ENCODE measurements at places on chromosomes 5 and 9.

DNA sequence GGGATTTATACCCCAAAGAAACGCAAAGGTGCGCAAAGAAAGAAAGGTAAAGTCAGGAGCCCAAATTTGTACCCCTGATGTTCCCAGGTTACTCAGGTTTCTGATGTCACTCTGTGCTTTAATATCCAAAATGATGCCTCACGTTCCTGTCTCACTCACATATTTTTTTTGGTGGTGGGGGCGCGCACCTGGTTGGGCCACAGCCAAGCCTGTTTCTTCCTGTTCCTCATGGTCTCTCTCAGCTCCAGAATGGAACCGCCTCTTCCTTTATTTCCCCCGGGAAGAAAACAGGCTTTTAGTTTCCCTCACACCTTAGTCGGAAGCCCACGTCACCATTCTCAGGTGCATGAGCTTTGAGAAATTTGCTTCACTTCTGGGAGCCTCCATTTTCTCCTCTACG is 118.3 kb upstream of the BOD1 start:
- DNase-seq: no peak

GRCh38 chr5:175275097-175275496 is 168.9 kb downstream of the DRD1 start:
- no peak for DNase-seq

DNA sequence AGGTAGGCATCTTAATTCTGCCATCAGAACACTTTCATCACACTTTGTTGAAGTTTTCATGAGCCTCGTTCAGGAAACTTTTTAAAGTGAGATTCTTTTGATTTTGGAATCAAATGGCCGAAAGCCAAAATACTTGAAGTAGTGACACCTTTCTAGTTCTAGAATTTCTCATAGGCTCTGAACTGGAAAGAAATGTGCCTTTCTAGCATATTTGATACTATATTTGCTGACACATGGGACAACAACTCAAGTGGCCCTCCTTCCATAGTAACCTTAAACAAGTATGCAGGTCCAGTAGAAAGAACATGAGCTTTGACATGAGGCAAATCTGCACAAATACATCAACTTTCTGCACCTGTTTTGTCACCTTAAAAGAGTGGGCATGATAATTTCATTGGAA is 22.0 kb upstream of the DMRTA1 start:
- no peak for DNase-seq

- DNase-seq: no peak
These were observed 109.3 kb upstream of the FCN2 start for GRCh38 chr9:134770972-134771971.

DNA sequence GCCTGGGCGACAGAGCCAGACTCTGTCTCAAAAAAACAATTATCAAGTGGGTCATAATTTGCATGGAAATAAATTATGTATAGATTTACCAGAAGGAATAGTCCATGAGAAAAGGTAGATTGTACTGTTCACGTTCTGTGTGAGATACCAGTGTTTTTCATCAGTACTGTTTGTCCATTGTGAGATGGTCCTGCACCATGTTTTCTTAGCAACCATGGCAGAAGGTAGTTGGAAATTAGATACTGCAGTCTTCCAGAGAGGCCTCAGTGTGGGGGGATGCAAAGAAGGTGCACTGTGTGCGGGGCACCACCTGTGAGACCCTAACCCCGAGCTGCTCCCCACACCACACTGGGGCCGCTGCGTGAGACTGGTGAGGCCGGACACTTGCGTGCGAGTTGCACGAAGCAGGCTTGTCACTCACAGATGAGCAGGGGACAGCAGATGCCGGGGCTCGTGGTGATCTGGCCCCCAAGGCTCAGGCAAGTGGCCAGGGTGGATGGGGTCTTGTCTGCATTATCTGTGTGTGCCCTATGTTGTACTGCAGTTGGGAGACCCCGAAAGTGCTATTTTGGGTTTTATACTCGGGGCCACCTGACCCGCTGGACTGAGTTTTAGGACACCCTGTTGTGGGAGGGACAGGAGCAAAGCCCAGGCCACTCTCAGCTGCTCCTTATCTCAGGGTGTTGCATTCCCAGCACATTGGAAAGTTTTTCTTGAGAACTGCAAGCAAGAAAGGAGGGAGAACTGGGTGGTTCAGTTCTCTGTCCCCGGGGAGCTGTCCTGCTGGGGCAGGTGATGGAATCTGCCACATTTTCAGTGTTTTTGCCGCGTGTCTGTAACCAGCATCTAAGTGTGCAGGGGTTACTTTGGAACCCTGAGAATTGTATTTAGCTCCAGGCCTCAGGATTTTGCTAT is 61.9 kb downstream of the EHMT1 start:
- no peak for DNase-seq

GRCh38 chr5:177103523-177104253 is 17.0 kb downstream of the FGFR4 start:
- DNase-seq: peak; percentile 35

GRCh38 chr9:135408476-135409254 is 70.9 kb upstream of the PPP1R26 start:
- DNase-seq: no peak

DNA sequence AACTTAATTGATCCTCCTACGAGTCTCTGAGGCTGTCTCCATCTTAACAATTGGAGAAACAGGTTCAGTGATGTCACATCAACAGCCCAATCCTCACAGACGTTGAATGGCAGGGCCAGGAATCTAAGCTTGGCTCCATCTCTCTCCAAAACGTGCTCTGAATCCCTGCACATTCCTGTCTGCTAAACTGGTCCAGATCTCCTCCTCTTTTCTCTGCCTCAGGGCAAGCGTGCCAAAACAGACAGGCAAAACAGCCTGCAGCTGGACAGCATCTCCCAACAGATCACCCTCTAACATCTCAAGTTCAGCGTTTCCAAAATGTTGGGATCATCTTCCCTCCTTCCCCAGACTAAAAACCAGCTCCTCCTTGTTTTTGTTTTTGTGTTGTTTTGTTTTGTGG is 6.6 kb downstream of the FBP1 start:
- no peak for DNase-seq

DNA sequence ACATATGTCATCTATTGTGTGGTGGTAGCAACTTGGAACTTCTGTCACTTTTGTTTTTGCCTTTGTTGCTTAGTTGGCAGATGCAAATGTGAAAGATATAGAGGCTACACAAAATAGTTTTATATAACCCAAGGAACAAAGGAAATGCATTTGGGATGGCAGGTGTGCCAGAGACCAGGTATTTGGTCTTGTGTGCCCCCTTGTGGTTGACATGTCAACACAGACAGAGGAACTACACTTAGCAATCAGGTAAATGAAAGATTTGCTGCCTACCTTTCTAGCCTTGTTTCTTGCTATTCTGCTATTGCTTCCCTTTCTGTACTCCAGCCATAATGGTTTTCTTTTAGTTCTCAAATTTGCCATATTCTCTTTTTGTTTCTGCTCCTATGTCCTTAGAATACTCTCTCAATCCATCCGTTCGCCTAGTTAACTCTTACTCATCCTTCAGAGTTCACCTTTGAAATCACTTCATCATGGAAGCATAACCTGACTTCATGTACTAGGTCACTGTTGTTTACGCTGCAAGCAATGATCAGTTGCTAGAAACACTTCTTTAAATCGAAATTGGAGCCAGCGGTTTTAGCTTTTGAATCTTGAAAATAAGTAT is 119.5 kb downstream of the TRPM3 start:
- peak; percentile 28 for DNase-seq

- DNase-seq: no peak
These were observed 42.3 kb downstream of the ZFAND5 start for GRCh38 chr9:72322678-72323077.

DNA sequence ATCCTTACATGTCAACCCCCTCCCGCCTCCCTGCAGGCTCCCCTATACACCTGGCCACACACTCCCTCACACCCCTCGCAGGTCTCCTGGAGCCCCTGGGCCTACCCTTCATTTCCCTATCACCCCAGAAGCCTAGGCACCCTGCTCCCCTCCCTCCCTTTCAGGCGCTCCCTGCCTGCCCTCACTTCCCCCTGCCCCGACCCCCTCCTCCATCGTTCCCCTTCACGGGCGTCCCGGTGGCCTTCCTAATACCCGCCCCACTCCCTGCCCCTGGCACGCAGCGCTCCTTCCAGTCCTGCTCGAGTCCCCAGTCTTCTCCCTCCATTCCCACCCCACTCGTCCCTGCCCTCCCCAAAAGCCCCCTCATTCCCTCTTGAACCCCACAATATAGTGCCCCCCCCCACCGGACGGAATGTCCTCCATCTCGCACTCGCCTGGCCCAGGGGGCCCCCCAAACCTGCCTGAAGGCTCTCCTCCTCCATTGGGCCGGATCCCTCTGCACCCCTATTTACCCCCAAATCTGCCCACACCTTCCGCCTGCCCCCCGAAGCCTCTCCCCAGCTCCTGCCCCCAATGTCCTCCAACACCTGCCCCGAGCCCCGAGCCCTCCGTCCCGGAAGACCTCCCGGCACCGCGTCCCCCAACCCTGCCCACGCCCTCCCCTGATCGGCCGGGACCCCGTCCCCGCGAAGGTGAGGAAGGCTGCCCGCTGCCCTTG is 746 bp downstream of the STRBP start:
- DNase-seq: no peak
